ENCODE measurements at places on chromosomes 2 and 18. TPM values are rescaled to one million over a fixed set of nuclear protein-coding genes. Genes with fewer than 3 reads are reported as not detected.

The PARD3B gene
- 19.1 TPM for total RNA-seq

The SRD5A2 gene
- not detected for total RNA-seq

The ABCG8 gene
- not detected for total RNA-seq

The MAPK4 gene
- total RNA-seq: not detected

The FIGLA gene
- not detected for total RNA-seq

The TSPYL6 gene
- total RNA-seq: not detected

The DGKD gene
- 11.8 TPM for total RNA-seq

The FAM136A gene
- total RNA-seq: 26.1 TPM

The GAREM2 gene
- 1.1 TPM for total RNA-seq

The WDR35 gene
- total RNA-seq: 9.8 TPM
